ENCODE measurements at places on chromosomes 1 and 21.

- no peak for DNase-seq
Measured at GRCh38 chr1:25369241-25369640, 31.1 kb downstream of the TMEM50A start.

DNA sequence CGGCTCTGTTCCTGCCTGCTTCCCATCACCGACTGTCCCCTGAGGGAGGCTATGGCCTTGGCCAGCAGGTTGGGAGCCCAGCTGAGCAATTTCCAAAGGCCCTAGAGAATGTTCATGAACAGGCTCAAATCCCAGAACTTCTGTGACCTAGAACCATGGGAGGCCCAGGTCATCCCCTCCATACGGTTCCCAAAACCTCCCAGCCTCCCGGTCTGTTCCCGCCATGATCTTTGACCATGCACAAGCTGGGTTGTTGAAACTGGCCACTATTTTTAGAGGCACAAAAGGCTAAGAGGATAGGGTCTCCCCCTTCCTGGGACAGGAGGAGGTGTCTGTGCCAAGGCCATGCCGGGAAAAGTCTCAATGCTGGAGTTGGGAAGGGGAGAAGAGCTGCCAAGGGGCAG is 27.5 kb downstream of the EPHA2 start:
- DNase-seq: no peak

DNA sequence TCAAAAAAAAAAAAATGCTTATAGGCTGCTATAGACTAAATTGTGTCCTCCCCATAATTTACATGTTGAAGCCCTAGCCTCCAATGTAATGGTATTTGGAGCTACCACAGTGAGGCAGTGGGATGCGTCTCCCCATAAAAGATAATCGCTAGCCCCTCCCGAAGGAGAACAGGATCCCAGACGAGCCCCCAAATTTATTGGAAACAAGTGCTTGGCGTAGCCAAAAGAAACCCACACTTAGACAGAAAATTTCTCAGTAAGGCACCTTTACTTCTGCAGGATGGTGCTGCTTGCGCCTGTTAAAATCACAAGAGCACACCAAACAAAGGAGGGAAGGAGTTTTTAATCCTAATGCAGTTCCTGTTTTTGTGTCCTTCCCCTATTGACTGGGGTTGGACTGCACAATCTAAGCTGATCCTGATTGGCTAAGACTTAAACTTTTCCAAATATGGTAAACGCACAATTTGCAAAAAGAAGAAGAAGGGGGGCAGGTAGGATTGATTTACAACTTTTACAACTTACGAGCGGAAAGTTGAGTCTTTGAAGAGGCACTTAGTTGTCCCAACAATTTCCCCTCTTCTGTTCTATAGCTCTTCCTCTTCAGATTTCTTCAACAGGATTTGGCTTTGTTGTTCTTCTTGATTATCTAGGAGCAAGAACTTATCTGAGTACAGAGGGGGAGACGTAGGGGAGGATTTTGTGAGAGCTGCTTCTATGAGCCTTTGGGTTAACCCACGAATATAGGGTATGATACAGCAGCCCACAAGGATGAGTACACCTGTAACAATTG is 3.0 kb upstream of the IPP start:
- no peak for DNase-seq

DNA sequence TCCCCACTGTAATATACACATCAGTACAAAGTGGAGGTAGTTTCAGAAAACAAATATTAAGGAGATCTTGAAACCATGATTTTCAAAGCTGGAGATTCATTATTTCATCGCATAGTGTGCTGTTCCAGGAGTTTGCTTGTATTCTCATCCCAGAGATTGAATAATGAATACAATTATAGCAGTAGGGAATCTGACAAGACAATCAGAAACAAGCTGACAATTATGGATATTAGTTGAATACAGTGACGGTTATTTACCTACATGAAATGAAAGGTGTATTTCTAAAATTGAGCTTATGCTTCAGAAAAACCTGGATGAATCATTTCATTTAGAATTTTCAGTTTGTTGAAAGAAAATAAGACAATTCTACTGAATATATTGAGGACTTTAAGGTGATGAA is 2119.0 kb downstream of the MRPL39 start:
- DNase-seq: no peak

- DNase-seq: peak; percentile 99
Measured at GRCh38 chr1:180586671-180587155, 27.9 kb downstream of the OVAAL start.

DNA sequence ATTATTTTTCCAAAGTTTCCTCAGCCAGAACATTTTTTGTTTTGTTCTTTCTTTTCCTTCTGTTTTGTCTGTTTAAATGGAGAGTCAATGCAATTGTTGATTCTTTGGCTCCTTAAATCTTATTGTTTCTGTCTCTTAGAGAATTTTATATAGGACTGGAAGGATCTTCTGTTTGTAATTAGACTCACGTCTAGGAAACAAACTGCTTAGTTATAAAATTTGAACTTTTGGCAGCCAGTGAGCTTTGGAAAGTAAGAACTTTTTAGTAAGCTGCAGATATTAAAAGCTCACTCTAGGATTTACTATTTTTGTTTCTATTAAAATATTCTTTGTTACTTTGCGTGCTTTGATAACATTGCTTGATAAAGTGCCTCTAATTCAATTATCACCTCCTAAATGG is 109.8 kb upstream of the HNRNPU start:
- DNase-seq: no peak

DNA sequence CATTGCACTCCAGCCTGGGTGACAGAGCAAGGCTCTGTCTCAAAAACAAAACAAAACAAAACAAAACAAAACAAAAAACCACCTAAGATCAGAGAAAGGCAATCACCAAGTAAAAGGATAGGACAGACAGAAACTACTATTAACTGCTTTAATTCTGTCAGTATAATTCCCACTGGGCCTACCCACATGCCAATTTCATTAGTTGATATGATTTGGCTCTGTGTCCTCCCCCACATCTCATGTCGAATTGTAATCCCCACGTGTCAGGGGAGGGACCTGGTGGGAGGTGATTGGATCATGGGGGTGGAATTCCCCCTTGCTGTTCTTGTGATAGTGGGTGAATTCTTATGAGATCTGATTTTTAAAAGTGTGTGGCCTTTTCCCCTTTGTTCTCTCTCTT is 27.2 kb upstream of the CAPZB start:
- DNase-seq: no peak

GRCh38 chr1:187032982-187033692 is 204.4 kb downstream of the PLA2G4A start:
- no peak for DNase-seq

DNA sequence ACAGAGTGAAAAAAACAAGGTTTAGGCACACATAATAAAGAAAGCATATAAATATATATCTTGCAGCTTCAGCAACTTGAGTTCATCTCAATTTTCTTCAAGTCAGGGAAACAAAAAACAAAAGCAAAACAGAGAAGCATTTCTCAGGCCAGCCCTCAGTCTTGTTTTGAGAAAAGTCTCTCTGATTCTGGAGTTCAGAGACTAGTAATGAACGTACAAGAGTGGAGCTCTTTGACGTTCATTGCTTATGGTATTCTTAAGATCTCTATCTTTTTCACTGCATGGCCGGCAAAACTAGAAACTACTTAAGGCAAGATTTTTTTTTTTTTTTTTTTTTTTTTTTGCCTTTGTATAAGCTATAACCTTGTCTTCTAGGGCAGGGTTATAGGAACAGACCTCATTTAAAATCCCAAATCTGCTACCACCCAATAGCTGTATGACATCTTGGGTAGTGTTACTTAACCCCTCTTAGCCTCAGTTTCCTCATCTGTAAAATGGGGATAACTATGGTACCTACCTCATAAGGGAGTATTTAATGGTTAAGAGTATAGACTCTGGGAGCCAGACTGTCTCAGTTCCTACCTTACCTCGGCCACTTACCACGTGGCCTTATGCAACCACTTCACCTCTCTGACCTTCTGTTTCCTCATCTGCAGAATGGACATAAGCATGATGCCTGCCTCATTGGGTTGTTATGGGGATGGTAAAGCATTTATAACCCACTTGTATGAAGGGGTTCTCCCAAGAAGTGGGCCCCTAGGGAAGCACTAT is 33.6 kb downstream of the LMO4 start:
- no peak for DNase-seq

DNA sequence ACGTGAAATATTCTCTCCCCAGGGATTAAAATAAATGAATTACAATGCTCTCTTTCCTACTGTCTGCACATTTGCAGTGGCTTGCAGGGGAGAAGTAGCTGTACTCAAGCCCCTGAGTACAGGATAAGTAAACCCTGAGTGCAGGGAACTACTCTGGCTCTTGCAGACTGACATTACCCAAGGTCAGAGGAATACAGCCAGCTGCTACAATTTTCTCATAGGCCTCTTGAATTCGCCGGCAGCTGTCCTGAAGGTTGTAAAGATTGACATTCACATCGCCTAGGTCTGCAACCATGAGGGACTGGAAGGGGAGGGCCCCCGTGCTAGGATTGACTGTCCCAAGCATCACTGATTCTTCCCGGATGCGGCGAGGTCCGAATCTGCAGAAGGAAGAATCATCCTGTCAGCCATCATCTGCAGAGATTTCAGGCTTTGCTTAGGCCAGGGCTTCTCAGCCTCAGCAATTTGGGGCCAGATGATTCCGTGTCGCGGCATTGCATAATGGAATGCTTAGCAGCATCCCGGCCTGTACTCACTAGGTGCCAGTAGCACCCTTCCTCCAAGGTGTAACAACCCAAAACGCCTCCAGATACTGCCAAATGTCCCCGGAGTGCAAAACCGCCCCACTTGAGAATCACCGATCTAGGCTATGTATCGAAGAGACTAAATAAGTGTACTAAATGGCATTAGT is 1.7 kb downstream of the AGMAT start:
- no peak for DNase-seq

- no peak for DNase-seq
Measured at GRCh38 chr1:153852170-153852569, 70.6 kb downstream of the GATAD2B start.

- no peak for DNase-seq
Measured at GRCh38 chr21:42228709-42229220, 9.8 kb downstream of the ABCG1 start.

GRCh38 chr1:12410351-12410750 is 180.5 kb downstream of the VPS13D start:
- no peak for DNase-seq

DNA sequence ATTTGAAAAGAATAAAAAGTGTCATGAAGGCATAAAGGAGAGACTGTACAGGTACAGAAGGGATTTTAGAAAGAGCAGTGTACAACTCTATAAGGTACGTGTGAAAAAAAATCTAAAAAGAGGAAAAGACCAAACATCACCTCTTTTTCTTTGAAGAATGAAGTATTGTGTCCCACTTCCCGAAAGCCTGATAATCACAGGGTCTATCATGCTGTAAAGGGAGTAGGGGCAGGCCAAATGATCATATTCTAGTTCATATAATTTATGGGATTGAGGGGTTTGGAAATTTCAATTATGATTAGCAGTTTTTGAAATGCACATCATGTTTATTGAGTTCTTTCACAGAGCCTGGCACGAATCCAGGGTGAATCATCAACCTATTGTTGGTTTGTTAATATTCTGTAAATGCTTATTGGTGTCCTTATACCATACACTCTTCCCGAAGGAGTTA is 910 bp upstream of the RERE start:
- peak; percentile 22 for DNase-seq

DNA sequence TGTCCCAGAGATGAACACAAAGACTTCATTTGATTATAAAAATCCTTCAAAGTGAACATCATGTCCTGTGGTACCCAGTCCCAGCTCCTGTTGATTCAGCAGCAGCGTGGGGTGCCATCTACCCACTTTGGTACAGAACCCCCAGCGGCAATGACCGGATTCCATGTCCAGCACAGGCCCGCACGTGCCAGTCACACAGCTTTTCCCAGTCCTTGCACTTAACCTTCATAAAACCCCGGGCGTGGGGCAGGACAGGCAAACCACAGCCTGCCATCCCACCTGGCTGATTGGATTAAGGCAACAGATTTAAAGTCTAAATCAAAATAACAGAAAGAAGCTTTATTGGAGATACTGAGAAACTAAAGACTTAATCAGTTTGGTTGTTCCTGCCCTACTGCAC is 15.5 kb downstream of the CEP104 start:
- DNase-seq: no peak

GRCh38 chr21:22138297-22139016 is 1140.2 kb downstream of the NCAM2 start:
- DNase-seq: no peak

GRCh38 chr1:65459397-65459768 is 38.9 kb downstream of the LEPR start:
- no peak for DNase-seq

GRCh38 chr1:210764536-210764935 is 369.4 kb downstream of the KCNH1 start:
- DNase-seq: no peak

DNA sequence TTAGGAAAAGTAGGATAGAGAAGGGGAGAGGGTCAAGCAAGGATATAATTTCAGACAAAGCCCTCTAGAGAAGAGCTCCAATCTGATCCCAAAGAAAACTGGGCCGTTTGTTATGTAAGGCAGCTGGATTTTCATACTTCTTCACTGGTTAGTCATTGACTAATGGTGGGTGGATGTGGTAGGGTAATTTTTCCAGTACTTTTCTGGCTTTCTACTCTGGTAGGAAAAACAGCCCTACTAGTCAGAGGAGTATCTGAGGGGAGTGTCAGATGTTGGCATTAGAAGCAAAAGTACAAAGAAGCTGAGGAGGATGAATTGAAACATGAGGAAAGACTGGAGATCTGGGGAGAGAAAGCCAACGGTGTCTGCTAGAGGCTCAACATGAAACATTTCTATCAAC is 145.3 kb downstream of the TNFSF18 start:
- no peak for DNase-seq

- no peak for DNase-seq
Measured at GRCh38 chr1:209455145-209455544, 128.4 kb upstream of the CAMK1G start.

DNA sequence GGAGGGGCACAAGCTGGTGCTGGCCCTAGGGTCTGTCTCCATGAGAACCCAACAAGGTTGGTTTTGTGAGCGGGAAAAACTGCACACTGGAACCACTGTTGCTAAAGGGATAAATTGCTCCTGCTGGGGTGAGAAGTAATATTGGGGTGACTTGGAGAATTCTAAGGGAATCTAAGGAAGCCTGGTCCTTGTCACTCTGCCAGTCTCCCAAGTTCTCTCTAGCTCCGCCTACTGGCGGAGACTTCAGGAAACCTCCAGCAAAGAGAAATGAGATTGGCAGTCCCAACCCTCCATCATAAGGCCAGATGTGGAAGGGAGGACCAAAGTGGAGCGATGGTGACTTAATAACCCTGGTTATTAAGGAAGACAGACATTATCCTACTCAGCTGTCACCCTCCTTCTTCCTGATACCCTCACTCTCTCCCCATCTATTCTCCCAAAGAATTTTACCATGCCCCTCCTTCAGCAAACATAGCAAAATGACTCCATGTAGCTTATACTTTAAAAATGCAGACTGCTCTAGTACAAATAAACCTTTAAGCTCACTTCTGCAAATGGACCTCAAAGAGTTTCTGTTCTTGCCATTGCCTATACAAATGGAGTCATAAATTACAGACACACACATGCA is 2.7 kb downstream of the LCE1F start:
- no peak for DNase-seq

DNA sequence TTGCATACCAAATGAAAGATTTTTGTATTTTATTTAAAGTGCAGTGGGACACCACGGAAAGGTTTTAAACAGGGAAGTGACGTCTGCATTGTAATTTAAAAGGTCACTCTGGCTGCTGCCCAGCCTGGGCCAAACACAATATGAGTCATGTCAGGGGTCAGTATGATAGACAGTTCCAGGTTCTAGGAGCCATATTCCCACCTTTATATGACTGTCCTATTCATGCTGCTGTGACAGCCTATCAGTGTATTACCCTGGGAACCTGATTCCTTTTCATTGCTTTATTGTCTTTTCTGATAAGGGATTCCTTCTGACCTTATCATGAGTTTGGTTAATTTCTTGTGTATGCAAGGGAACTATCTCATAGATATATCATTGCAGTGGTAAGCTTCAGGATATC is 5.3 kb downstream of the VANGL1 start:
- DNase-seq: no peak

Measured in NCI-H187 (cell line).